ENCODE measurements at places on chromosomes 16 and 17.

- DNase-seq: peak; percentile 24
Observed at GRCh38 chr17:48915459-48916282, 7.5 kb downstream of the UBE2Z start.

- no peak for DNase-seq
Observed at GRCh38 chr17:65910836-65911235, 281.1 kb downstream of the CEP112 start.

DNA sequence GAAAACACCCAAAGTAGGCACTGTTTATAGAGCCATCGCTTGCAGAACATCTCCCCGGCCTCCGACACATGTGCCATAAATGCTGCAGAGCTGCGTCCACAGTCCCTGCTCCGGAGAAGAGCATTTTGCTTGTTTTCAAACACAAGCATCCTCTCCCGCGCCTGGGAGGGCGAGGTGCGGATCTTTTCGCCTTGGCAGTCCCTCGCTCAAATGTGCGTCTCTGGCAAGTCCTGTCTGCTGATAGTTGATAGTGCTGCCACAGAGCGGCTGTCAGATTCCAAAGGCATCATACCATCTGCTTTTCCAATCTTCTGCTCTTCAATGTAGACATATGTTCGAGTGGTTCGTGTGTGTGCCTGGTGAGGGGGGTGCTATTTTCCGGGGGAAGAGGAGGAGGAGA lies 603.7 kb downstream of the MAF start:
- no peak for DNase-seq

- DNase-seq: no peak
Observed at GRCh38 chr17:75457047-75457654, 716 bp downstream of the TMEM94 start.

DNA sequence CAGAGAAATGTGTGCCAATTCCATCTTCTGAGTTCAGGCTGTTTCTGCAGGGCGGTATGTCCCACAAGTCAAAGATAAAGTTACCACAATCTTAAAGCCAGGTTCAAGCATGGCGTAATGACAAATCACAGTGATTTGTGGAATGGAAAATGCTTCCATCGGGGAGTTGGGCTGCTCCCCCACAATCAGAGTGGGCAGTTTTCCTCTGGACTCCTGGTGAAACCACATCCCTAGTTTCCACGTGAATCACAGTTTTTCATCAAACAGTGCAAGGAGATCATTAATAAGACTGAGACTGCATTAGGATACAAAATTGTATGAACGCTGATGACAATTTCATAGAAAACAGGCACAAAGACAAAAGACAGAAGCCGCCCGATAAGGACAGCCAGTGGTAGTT lies 3.6 kb downstream of the LITAF start:
- no peak for DNase-seq

GRCh38 chr17:6075050-6075449 lies 4.9 kb downstream of the WSCD1 start:
- no peak for DNase-seq

- DNase-seq: no peak
Observed at GRCh38 chr16:56257666-56258342, 66.5 kb downstream of the GNAO1 start.

DNA sequence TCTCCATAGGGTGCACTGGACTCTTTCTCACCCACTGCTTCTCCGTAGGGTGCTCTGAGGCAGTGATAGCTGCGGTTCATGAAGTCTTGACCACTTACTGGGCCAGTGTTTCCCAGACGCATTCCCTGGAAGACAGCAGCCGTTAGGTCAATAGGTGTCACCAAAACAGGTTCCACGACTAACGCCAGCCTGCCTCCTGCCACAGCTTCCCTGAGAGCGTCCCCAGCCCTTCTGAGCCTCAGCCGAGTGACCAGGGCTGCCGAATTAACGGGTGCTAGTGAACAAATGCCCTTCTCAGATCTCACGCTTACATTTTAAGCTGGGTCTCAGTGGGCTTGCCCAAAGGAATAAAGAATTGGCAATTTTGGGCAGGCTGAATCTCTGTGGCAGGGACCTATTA lies 188.7 kb upstream of the TNRC6C start:
- no peak for DNase-seq

- no peak for DNase-seq
Observed at GRCh38 chr17:42571435-42572225, 4.7 kb downstream of the MLX start.

GRCh38 chr16:57303021-57303909 lies 18.8 kb upstream of the PLLP start:
- no peak for DNase-seq

GRCh38 chr16:84965428-84966415 lies 45.6 kb downstream of the ZDHHC7 start:
- no peak for DNase-seq

GRCh38 chr16:15498427-15499175 lies 64.2 kb downstream of the BMERB1 start:
- no peak for DNase-seq
